ENCODE measurements at places on chromosomes 3 and 15.
A peak's percentile ranks its signal among the peaks of the same experiment; 100 is the strongest.

- DNase-seq = peak; percentile 44
Measured at GRCh38 chr15:31399544-31400171, 73.0 kb downstream of the KLF13 start.

DNA sequence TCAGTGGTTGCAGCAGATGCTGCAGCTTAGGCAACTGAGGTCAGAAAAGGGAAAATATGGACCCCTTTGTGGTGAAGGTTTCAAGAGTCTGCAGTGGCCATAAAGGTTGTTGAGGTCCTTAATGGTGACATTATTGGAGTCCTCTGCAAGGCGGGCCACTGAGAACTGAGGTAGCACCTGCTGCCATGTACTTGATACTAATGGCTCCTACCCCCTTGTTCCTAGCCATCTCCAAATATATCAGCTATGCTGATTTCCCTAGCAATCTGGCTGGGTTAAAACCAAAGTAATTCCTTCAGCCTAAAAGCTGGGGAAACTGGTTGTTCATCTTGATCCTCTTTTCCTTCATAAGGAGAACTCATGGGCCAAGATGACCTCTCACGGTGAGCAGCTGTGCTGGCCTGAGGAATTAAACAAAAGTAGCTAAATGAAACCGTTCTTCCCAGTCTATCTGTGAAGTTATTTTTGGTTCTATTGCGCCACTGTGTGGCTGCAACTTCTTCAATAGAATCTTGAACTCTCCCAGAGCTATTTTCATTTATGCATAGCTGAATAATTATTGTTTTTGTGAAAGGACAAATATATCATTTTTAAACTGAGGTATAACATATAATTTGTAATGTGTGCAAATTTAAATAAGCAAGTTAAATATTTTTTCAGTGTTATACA, 76.1 kb upstream of the PLSCR4 start:
- DNase-seq = no peak

DNA sequence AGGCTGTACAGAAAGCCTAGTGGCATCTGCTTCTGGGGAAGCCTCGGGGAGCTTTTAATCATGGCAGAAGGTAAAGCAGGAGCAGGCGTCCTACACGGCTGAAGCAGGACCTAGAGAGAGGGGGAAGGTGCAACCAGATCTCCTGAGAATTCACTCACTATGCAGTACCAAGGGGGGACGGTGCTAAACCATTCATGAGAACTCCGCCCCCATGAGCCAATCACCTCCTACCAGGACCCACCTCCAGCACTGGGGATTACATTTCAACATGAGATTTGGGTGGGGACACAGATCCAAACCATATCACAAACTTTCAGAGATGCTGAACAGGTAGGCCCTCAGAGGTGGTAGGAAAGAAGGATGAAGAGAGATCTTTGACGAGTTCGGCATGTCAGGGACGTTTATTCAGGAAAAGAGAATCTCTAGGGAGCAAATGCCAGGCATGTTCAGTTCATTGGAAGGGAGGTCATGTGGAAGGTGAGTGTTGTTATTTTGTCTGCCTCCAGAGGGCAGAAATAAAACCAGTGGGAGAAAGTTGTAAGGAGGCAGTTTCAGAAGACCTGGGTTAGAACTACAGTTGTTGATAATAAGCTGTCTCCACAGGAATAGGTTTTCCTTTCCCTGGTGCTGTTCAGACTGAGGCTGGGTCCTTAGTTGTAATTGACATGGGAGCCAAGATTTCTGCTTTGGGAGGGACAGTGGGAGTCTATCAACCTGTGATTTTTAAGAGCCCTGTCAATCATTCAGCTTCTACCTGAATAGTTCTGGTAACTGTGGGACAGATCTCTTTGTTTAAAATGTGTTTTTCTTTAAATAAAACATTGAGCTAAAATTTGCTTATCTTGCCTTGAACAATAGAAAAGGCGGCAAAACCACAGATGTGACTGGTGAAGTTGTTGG, 4.3 kb upstream of the FNDC3B start:
- DNase-seq = peak; percentile 53

DNA sequence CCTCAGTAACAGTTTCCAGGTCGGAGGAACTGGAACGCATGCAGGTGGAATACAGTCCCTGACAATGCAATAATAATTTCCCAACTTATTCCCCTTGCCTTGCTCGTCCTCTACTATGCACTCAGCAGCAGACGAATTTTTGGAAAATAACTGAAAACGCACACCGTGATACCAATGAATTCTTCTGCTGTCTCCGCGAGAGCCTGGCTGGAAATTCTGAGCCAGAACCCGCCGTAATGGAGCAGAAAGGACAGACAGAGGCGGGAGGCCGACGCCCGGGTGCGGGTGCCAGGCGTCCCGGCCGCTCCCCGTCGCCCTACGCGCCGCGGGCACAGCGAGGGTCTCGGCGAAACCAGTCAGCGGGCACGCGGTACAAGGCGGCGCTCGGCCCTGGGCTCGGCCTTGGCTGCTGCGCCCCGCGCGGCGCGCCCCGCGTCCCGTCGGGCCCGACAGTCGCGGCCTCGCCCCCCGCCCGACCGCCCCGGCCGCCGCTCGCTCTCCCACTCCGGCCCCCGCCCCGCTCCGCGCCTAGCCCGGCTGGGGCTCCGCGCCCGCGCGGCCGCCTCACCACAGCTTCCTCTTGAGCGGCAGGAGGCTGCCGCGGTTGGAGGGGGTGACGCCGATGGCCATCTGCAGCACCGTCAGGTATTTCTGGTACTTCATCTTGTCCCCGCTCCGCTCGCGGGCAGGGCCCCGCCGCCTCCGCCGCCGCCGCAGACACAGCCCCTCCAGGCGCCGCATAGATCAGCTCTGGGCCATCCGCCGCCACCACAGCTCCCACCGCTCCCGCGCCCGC, 114.5 kb upstream of the GOLGA8J start:
- DNase-seq = no peak

DNA sequence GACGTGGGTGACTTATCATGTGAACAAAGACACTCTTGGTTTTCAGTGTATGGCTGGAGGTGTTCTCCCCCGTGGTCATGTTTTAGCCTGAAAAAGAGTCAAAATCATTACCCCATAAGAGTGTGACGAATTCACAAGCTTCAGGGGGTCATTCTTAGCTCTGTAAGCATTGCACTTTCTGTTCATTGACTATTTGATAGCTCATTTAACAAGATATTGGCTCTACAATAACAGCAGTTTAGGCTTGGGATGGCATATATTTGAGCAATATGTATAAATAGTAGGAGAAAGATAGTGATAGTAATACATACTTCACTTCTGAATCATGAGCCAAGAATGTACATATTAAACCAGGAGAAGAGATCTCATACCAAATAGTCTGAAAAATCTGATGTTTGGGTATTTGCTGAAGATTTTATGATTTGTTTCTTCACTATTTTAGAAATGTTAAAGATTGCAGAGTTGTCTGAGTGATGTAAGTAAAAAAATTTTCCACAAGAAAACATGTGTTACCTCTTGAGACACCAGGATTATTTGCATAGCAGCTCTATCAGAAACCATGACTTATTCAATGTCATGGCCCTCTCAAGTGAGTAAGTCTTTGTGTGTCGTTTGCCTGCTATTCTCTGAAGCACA, 996.0 kb downstream of the OTOL1 start:
- DNase-seq = no peak

GRCh38 chr3:49607796-49608195, 53.5 kb downstream of the BSN start:
- no peak for DNase-seq

DNA sequence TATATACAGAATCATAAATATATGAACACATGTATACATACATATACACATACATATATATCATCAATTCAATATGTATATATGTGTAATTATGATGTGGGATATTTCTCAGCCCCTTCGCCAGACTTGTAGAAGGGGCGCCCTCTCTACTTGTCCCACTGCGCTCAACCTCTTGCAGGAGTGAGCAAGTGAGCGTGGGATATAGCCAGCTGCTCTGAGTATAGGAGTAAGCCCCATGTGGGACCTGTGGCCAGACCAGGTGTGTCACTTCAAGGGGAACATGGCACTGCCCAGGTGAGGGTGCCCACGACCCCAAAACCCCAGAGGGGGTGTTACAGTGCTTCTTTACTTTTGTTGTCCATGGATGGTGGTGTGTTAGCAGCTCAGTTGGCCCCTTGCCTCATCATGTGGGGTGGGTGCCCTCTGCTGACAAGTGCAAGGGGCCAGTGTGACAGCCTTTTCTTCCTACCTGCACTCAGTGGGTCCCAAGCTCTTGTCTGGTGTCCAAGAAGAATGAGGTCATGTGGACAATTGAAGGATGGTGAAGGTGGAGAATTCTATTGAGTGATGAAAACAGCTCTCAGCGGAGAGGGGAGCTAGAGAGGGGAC, 304.1 kb downstream of the UNC13C start:
- DNase-seq = no peak

- DNase-seq = peak; percentile 85
Measured at GRCh38 chr3:133574260-133574881, 885 bp downstream of the CDV3 start.

- DNase-seq = no peak
Measured at GRCh38 chr15:88911766-88912118, 1.4 kb downstream of the MFGE8 start.

DNA sequence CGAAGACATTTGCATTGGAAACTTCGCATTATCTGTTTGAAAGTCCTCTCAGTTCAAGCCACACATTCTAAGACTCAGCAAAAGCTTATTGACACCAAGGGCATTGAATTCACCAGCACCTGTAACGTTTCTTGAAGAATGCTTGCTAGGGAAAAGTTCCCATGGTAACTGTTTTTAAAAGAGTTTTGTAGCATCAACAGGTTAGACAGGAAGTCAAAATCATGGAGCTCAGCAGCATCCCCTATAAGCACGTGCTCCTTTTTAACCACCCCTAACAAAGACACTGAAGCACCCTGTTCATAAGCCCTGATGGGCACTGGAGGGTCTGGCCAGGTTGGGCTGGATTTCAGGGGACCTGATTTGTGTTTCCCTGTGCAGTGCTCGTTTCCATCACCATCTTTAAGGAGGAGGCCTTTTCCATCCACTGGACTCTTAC, 229.7 kb upstream of the BHLHE40 start:
- no peak for DNase-seq

GRCh38 chr3:10166213-10166604, 1.5 kb downstream of the IRAK2 start:
- DNase-seq = no peak

DNA sequence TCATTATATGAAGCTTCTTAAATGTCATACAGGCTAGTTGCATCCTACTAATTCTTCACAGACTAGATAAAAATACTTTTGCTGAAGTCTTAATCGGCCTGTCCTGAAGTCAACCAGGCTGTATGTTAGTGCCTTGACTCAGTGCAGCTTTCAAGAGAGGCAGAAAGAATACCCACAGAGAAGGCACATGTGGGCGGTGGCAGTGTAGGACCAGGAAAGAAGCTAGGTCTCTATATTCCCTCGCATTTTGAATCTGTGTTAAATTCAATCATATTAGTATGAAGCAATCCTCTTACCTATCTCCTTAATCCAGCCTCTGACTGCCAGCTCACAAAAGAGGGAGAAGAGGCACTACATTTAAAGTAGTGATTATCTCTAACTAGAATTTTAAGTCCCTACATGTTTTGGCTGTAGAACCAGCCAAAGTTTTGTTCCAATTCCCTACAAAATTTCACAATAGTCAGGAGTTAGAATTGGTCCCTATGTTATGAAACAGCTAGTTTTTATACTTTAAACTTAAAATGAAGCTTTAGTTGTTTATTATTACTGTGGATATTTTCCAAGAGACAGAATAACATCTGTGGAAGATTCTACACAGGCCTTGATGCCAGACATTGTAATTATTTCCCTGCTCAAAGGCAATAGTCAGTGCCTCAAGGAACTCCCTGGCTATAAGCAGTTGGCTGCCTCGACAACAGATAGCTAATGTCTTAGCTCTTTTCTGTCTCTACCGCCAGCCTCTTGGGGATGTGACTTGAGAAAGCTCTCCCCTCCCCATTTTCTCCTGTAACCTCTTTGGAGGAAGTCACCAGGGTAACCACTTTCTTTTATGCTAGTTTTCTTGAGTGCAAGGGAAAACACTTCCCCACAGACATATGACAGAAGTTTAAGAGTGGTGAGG, 31.9 kb downstream of the CRTC3 start:
- DNase-seq = no peak

- DNase-seq = no peak
Measured at GRCh38 chr3:8273479-8273878, 228.1 kb upstream of the LMCD1 start.

DNA sequence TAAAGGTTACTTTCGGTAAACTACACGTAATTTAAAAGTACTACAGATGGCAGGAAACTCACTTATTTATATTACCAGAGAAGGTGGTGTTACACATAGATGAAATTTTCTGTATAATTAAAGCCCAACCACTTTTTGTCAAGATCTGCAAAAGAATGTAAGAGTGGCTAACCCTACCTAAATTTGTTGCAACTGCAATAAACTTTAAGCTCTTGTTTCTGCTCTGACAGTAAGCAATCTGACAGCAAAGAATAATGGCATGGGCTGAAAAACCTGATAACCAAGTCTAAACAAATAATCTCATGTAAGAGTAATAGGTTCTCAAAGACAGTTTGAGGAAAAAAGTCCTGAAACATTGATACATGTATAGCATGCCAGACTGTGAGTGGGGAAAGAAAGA, 897.3 kb downstream of the TUSC7 start:
- no peak for DNase-seq

GRCh38 chr3:11845651-11846050, 1.0 kb downstream of the TAMM41 start:
- DNase-seq = no peak

- DNase-seq = no peak
Measured at GRCh38 chr3:41581700-41582099, 380.2 kb downstream of the ULK4 start.

Measured in Peyer's patch (tissue), 4 donors.